ENCODE measurements at places on chromosomes 2 and 18. TPM values are rescaled to one million over a fixed set of nuclear protein-coding genes. Genes with fewer than 3 reads are reported as not detected.

- no peak overlapping the region for H3K27ac ChIP-seq
- H3K27me3 ChIP-seq, result no peaks in the 10 kb centered on the region
- H3K36me3 ChIP-seq, result no peaks in the 10 kb centered on the region
- H3K4me1 ChIP-seq, result no peaks in the 10 kb centered on the region
- no peak overlapping the region for H3K4me3 ChIP-seq
- no peak for DNase-seq
Measured at GRCh38 chr2:66566726-66567399, 131.9 kb downstream of the MEIS1 start.

DNA sequence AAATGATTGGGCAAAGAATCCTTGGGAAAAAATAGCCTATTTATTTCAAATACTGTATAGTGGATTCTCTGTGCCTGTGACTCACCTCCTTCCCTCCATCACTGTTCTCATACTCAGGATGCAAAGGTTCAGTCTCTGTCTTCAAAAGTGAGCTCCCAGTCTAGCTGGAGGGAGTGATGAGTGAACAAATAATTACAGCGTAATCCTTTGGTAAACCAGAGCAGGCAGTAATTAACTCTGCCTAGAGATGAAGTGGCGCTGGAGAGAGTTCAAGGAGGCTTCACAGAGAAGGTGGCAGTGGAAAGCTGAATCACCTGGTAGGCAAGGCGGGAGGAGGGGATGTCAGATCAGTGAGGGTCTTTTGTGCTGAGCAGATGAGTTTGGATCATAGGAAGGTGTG is 6.5 kb downstream of the DGUOK start:
- H3K4me3 ChIP-seq, result no peak overlapping the region
- H3K27ac ChIP-seq, result no peak overlapping the region
- no peaks in the 10 kb centered on the region for H3K27me3 ChIP-seq
- DNase-seq, result no peak
- peaks cover 3% of the 10 kb centered on the region for H3K36me3 ChIP-seq
- H3K4me1 ChIP-seq, result peaks cover 5% of the 10 kb centered on the region

DNA sequence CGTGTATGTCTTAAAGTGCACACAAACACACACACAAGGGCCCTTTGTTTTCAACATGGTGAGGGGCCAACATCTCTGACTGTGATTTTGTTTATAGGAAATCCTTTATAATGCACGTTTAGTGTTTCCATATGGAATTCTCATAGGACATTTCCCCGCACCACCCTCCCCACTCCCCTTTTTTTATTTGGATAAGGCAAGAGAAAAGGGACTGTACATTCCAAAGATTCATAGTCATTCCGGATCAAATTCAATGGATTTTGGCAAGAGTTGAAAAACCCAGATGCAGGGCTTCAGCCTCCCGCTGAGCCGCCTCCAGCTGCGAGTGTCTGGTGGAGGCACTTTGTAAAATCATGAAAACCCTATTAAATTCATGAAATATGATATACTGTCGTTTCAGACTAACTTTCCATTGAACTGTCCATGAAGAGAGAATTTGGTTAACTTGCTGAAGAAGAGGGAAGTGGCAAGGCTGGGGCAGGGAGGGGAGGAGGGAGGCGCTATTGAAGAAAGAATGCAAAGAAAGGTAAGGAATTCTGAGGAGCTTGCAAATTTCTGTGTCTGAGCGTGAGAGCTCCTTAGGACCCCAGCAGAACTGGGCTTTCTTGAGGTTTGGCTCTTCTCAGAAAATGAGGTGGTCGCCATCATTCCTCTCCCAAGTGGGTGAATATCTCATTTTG is 25.8 kb upstream of the SLC14A2 start:
- H3K27me3 ChIP-seq, result no peaks in the 10 kb centered on the region
- no peaks in the 10 kb centered on the region for H3K36me3 ChIP-seq
- H3K4me1 ChIP-seq, result peaks cover 6% of the 10 kb centered on the region
- DNase-seq, result peak; percentile 60
- no peak overlapping the region for H3K27ac ChIP-seq
- no peak overlapping the region for H3K4me3 ChIP-seq

- no peak overlapping the region for H3K4me3 ChIP-seq
- H3K27ac ChIP-seq, result no peak overlapping the region
- H3K36me3 ChIP-seq, result no peaks in the 10 kb centered on the region
- no peaks in the 10 kb centered on the region for H3K4me1 ChIP-seq
- no peaks in the 10 kb centered on the region for H3K27me3 ChIP-seq
Measured at GRCh38 chr2:217077831-217078407, 218.1 kb upstream of the TNP1 start.

DNA sequence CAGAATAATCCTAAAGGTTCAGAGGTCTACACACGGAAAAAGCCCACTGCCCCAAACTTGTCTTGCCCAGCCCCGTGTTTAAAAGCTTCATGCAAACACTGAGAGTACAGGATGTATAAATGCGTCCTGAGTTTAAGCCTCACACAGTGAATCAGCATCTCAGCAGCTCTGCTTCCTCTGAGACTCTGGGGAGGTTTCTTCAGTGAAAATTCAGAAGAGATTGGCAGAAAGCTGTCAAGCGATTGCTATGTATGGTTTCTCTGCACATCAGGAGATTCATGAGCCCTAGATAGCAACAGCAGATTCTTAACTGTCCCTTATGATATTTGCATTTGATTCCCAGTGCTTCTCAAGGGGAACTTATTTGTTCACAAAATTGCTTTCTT is 27.1 kb downstream of the CRACDL start:
- no peak for DNase-seq
- no peaks in the 10 kb centered on the region for H3K27me3 ChIP-seq
- H3K36me3 ChIP-seq, result no peaks in the 10 kb centered on the region
- H3K4me3 ChIP-seq, result no peak overlapping the region
- H3K27ac ChIP-seq, result no peak overlapping the region
- no peaks in the 10 kb centered on the region for H3K4me1 ChIP-seq

The GALNT14 gene
- total RNA-seq, result 1.7 TPM

All from aorta (tissue), 5 donors.